ENCODE measurements at places on chromosomes 13 and 19. TPM values are rescaled to one million over a fixed set of nuclear protein-coding genes. Genes with fewer than 3 reads are reported as not detected.

The ZNF471 gene
- 4.3 TPM for polyA plus RNA-seq

DNA sequence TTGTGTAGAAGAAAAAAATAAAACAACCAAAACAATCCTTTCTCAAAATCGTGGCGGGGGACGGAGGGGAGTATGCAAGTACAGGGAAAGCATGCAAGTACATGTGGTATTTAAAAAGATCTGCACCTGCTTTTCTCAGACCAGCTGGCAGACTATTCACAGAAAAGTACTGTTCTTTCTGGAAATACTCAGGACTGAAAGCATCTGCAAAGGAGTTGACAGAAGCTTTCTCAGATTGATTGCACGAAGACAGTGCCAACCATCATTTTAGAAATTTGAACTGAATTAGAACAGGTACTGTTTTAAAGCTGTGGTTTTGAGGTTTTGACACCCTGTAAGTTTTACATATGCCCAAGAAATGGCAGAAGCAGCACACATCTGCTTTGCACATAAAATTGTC, 19.8 kb upstream of the PCDH8 start:
- DNase-seq, result no peak

- DNase-seq, result no peak
Observed at GRCh38 chr13:89322466-89322865, 1651.3 kb downstream of the SLITRK5 start.

DNA sequence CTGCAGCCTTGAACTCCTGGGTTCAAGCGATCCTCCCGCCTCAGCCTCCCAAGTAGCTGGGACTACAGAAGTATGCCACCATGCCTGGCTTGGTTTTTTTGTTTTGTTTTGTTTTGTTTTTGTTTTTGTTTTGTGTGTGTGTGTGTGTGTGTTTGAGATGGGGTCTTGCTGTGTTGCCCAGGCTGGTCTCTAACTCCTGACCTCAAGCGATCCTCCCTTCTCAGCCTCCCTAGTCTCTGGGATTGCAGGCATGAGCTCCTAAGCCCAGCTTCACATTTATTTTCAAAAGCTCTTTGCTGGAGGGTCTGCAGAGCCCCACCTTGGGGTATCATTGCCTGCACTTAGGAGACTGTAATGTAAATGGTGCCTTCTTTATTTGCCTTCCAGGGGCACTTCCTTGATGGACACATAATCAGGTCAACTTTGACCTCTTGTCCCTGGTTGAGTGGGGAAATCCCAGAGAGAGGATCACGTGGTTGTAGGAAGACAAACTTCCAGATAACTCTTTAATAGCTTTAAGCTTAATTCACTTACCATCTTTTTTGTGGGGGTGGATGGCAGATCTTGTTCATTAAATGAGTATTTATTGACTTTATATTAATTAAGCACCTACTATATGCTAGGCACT, 72.9 kb upstream of the NPAS1 start:
- DNase-seq, result no peak

DNA sequence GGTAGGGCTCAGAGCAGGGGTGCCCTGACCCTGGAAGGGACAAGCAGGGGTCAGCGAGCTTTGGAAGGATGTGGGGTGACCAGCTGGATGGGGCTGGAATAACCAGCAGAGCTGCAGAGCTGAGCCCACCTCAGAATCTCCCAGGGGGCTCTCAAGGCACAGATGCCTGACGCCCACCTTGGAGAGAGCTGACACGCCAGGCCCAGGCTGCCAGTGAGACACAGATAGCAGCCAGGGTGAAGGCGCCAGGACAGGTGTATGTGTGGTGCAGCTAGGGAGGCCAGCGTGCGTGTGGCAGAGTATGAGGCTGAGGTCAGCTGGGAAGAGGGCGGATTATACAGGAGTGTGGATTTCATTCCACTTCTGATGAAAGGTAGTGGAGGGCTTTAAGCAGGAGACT, 8.9 kb downstream of the AP1M1 start:
- DNase-seq, result peak; percentile 15

GRCh38 chr13:23462815-23463559, 29.5 kb upstream of the SACS start:
- DNase-seq, result no peak

DNA sequence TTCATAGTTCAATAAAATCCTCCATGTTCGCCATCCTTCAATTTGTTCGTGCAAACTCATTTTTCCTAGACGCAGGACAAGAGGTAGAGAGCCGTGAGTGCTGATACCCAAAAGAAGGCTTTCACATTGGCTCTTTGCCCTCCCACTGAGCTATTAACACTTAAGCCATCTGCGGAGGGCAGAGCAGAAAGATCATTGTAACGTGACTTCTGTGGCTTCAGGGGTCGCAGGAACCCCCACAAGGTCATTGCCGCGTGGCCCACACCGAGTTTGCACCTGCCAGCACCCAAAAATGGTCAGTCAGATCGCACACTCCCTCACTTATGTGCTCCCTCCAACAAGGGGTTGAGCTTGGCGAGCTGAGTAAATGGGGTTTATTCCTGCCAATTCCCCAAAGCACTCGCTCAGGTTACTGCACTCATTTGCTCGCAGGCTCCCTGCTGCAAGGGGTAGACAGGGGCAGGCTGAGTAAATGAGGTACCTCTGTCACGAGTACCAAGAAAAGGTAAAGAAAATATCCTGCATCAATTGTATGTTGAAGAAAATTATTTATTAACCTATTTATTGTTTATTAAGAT, 144.1 kb downstream of the PRR20E start:
- DNase-seq, result no peak
